Activated CD8-positive, alpha-beta memory T cell treated with anti-CD3 and anti-CD28 coated beads for 4 hours (primary cell): ENCODE measurements at places on chromosomes 1 and 21.

DNA sequence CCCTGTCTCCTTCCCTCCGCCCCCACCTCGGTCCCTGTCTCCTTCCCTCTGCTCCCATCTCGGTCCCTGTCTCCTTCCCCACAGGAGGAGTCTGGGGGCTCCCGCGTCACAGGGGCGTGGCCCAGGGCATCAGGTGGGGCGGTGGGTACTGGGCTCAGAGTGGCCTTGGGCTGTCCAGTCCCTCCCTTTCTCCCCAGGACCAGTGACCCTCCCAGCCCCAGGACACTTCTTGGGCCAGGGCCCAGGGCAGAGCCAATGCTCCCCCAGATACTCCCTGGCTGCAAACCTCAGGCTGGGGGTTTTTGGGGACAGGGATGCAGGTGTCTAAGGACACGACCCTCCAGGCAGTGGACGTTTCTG, 6.8 kb upstream of the RNF223 start:
- no peak for DNase-seq

- DNase-seq, result no peak
Observed at GRCh38 chr1:226736001-226736907, 2.8 kb downstream of the ITPKB start.

GRCh38 chr1:224851210-224851847, 78.1 kb upstream of the DNAH14 start:
- DNase-seq, result no peak

DNA sequence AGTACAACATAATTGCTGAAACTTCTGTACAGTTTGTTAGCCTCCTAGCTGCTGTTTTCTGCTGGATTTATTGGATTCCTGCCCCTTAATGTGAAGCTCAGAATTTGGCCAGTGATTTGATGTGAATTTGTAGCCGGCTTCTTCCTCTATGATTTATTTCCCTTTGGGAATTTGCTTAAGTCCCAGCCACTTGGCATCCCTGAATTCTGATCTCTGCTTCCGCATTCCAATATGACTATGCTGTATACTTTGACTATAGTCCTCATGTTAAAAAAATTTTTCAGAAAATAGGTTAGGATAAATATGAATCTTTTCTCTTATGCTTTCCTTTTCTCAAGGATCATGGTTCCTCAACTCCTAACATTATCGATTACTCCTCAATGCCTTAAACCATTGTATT, 12.4 kb upstream of the LRIF1 start:
- no peak for DNase-seq

DNA sequence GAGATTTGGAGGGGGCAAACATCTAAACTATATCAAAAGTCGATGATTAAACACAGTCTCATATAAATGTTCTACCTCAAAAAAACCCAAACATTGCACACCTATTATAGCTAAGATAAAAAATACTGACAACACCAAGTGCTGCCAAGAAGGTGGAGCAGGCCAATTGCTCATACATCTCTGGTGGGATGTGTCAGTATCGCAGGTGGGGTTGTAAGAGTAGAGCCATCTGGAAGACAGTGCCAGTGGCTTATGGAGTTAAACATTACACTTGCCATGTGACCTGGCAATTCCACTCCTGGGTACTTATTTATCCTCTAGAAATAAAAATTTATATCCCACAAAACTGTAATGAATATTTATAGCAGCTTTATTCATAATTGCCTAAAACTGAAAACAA, 213.4 kb downstream of the DISC1 start:
- no peak for DNase-seq

DNA sequence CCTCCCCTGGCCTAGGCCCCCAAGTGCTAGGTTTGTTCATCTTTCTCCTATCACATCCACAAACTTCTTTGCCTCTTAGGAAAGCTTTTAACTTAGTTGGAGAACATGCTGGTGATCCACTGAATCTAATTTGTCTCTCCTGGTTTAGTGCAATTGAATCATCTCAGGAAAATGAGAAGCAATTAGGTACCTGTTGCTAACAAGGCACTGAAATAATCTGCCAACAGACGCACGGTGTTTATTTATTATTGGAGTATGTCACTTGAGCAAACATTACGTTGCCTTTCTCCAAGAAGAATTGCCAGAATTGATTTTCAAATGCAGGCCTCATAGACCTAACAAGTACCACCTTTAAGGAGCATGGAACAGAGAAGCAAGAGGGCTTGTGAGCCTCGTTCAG, 309.4 kb downstream of the NFIA start:
- no peak for DNase-seq

DNA sequence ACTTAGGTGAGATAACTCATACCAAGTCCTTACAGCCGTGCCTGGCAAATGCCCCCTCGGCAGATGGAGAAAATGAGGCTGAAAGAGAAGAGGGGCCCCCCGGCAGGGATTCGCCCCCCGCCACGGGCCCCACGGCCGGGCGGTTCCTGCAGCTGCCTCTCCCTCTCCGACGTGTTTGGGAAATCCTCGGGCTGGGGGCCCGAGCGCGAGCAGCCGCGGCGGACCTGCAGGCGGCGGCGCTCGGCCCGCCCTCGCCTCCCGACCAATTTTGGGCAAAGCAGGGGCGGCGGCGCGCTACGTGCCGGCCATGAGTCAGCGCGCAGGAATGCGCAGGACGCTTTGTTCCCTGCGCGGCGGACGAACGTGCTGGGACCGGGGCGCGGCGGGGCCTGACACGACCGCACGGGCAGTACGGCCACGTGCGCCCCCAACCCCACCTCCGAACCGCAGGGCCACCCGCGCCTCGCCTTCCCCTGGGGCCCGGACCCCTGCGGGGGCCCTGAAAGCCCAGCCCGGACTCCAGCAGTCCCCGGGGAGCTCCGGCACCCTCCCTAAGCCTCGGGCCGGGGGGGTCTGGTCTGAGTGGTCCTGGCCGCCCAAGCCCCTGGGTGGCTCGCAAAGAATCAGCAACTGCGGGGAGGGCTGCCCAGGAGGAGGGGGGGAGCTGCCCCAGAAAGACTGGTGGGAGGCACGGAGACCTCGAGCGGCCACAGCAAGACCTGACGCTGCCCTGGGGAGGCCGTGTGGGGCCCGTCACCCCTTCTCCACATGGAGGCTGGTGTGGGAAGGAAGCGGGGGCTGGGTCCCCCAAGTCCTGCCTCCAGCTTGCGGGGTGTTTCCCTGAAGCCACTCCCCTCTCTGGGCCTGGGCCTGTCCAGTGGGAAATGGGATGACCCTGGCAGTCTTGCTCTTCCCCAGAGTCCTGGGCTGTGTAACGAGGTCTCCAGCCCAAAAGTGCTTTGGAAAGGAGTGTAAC, 11.9 kb upstream of the EDN2 start:
- no peak for DNase-seq

- no peak for DNase-seq
Observed at GRCh38 chr1:30706528-30706927, 16.9 kb downstream of the MATN1 start.

GRCh38 chr1:215201283-215201682, 118.7 kb downstream of the KCNK2 start:
- no peak for DNase-seq

GRCh38 chr1:10101929-10102328, 69.2 kb downstream of the UBE4B start:
- no peak for DNase-seq

DNA sequence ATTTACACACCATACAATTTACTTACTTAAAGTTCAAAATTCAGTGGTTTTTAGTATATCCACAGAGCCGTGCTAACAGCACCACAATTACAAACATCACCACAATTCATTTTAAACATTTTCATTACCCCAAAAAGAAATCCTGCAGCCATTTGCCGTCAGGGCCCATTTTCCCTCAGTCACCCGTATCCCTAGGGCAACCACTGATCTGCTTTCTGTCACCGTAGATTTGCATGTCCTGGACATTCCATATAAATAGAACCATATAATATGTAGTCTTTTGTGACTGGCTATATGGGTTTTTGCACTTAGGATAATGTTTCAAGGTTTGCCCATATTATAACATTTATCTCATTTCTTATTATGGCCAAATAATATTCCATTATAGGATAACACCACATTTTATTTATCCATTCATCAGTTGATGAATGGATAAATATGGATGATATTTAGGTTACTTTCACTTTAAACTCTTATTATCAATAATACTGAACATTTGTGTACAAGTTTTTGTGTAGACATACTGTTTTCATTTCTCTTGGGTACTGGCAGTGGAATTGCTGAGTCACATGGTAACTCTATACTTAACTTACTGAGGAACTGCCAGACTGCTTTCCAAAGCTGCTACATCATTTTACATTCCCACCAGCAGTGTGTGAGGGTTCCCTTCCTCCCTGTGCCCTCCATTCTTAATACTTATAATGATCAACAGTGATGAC, 68.9 kb downstream of the ST3GAL3 start:
- no peak for DNase-seq

- DNase-seq, result peak; percentile 8
Observed at GRCh38 chr21:15514073-15514946, 215.5 kb upstream of the USP25 start.

DNA sequence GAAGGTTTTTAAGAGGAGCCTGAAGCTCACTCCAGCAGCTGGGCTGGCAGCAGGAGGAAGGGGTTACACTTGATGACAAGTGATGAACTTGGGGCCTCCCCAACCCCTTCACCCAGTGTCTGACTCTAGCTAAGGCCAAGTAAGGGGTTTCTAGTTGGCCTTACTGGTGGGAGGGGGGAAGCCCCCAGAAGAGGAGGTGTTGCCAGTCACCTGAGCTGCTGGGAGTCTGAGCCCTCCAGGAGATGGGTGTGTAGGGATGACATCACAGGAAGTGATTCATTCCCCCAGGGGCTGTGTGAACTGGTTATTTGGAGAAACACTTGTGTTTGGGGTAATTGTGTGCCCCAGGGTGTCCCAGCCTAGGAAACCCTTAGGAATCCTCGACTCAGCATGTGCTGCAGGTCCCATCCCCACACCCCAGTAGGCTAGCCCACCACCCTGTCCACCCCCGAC, 3.1 kb downstream of the PADI1 start:
- DNase-seq, result peak; percentile 25

DNA sequence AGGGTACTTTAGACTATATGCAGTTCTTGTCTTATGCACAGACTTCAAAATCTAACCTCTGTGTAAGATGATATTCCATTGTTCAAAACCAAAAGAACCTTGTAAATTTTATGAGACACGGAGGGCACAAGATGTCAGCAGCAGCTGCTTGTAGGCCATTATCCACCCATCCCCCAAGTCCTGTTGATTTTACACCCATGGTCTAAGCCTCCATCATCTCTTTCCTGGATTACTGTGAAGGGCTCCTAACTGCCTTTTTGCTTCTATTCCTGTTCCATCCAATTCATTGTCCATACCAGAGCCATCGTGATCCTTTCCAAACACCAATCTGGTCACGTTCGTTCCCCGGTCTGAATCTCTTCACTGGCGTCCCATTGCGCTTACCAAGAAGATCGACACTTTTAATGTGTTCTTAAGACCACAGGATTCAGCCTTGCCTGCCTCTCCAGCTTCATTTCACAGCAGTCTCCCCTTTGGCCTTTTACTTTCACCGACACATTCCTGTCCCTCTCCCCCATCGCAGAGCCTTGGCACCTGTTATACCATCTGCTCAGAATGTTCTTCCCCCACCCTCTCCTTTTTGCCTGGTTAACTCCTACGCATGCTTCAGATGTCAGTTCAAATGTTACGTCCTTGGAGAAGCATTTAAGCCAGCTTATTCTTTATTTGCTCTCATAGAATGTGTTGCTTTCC, 107.3 kb upstream of the POU3F1 start:
- DNase-seq, result no peak

GRCh38 chr1:99363531-99363930, 99.2 kb downstream of the PLPPR4 start:
- no peak for DNase-seq

DNA sequence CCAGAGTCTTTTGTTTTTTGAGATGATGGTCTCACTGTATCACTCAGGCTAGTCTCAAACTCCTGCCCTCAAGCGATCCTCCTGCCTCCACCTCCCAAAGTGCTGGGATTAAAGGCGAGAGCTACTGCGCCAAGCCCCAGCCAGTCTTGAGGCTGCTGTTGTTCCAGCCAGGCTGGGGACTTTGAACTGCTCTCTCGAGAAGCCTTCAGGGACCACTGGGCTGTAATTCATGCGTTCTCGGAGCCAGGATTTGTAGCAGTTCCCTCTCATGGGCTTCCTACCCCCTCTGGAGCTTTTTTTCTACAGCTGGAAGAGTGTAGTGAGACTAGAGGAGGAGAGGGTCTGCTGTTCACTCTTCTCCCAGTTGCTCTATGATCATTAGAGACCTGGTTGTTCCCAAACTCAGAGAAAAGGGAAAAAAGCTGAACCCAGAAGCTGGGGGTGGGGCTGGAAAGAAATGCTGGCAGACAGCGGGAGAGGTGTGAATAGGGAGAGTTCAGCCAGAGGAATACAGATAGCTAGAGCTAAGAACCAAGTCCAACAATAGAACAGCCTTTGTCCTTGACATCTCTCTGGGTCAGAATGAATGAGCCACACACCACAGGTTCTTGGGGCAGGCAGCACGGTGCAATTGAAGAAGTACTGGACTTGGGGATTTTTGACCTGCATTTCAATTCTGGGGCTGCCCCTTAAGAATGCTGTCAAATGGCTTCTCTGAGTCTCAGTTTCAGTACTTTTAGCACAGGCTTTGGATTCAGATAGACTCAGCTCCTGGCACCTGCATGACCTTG, 13.2 kb upstream of the SLC41A1 start:
- no peak for DNase-seq

- no peak for DNase-seq
Observed at GRCh38 chr1:71494163-71494562, 413.3 kb upstream of the ZRANB2 start.

GRCh38 chr1:9280015-9280860, 12.5 kb upstream of the SPSB1 start:
- DNase-seq, result peak; percentile 27

DNA sequence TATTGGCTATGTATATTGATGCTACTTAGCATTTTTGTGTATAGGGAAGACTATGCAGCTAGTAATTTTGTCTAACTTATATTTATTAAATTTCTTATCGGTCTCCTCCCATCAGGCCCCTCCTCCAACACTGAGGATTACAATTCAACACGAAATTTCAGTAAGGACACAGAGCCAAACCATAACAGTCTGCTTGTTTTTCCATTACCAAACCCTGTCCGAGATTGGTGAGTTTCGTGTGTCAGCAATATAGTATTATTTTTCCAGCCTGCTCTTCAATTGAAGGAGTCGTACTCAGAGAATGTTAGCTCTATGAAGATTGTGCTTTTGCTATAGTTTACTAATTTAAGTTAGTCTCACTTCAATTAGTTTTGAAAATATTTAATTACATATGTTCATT, 1495.3 kb downstream of the MRPL39 start:
- DNase-seq, result no peak

GRCh38 chr1:16207318-16208269, 4.9 kb downstream of the ARHGEF19 start:
- DNase-seq, result no peak

DNA sequence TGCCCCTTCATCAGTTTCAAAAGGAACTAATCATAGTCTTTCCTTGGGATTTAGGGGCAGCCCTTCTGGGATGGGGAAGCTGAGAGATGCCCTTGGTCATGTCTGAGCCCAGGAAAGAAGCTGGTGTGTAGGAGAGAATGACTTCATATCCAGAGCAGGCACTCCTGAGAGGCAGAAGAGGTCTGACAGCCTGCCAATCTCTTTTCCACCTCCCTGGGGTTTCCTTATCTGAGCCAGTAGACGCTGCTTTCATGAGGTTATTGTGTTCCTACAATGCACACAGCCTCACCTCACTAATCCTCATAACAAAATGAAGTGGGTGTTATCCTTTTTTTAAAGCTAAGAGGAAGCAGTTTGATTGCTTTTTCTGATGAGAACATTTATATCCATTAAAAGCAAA, 14.1 kb downstream of the ROR1 start:
- no peak for DNase-seq

GRCh38 chr1:17553975-17554700, 14.6 kb downstream of the ARHGEF10L start:
- no peak for DNase-seq

- no peak for DNase-seq
Observed at GRCh38 chr1:20339811-20340457, 49.3 kb downstream of the VWA5B1 start.
